ENCODE measurements at places on chromosomes 7 and 10.

DNA sequence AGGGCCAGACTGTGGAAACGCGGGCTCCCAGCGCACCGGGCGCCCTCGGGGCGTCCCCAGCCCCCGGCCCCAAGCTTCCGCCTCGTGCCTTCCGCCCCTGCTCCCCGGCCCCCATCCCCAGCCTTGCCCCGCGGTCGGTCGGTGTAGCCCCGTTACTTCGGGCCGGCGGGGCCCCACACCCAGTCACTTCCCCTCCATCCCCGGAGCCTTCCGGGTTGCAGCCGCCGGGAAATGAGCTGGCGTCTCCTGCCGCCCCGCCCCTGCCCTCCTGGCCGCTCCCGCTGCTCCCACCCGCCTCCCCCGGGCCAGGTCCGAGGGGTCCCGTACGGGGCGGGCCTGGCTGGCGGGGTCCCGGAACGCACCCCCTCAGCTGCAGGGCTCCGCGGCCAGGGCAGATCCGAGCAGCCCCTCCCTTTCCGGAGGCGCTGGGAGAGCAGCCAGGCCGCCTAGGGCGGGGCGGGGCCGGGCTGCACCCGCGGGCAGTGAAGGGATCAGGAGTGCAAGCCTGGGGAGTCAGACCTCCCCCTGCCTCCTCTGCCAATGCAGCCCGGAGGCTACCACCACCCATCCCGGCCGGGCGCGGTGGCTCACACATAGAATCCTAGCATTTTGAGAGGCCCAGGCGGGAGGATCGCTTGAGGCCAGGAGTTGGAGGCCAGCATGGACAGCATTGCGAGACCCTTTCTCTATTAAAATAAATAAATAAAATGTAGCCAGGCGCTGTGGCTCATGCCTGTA lies 709 bp downstream of the ARPC1B start:
- DNase-seq: peak; percentile 41

DNA sequence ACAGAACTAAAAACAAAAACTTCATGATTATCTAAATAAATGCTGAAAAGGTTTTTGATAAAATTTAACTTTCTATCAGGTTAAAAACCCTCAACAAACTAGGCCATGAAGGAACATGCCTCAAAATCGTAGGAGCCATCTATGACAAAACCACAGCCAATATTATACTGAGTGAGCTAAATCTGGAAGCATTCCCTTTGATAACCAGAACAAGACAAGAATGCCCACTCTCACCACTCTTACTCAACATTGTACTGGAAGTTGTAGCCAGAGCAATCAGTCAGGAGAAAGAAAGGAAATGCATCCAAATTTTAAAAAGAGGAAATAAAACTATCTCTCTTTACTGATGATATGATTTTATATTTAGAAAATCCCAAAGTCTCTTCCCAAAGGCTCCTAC lies 228.7 kb downstream of the CHRM2 start:
- no peak for DNase-seq

GRCh38 chr10:28949005-28950004 lies 272.0 kb downstream of the BAMBI start:
- DNase-seq: no peak

DNA sequence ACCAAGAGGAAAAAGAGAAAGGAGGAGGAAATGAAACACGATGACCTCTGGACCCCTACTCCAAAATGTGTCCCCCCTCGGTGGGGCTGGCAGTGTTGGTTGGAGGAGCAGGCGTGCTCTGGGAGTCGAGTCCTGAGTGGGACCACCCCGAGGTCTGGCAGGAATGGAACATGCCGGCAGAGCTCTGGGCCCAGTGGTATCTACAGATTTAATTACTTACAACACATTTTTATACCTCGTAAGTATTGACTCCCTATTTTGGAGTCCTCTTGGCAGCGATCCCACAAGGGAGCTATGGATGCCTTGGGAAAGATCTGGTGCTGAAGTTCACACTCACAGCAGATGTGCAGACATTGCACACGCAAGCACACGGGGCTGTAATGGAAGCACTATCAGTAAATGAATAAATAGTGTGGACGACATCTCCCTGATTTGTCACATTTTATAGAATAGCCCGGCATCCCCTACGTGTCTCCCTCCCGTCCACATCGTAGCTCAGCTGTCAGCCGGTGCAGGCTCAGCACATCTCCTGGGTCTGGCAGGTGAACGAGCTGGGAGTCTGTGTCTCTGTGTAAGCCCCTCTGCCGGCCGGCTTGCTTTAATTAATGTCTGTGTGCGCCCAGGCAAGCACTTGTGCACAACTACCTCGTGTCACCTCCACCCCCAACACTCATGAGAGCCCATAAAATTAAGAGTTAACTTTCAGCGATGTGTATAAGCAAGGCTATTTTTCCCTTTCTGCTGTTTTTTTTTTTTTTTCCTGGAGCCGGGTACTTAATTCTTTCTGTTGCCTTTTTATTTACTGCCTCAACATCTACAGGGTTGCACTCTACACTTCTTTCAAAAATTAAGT lies 603.2 kb downstream of the LRMDA start:
- DNase-seq: no peak

DNA sequence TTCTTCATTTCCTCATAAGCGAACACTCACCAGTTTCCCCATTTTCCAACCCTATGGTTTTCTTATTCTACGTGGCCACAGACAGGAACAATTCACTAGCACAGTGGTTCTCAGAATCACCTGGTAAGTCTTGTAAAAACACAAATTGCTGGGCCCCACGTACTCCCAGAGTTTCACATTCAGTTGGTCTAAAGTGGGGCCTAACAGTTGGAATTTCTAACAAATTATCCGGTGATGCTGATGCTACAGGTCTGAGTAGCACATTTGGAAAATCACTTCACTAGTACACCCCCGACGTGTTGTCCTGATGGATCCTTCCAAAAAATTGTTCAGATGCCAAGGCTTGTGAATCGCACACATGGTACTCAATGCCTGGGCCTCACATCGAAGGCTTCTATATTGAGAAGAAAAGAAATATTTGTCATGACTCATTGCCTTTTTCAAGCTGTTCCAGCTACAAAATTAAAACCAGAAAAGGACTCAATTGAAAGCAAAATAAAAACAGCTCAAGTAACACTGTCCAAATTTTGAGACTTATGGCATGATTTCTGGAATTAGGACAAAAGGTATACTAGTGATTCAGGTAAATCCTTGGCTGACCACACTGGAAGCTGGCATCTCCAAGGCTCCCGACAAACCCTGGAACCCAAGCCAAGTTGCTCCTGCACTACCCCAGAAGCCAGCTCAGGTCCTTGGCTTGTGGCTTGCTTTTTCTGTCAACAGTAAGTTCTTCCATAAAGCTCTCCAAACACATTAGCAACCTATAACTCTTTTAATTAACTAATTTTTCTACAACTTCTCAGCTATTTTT lies 12.9 kb upstream of the VIM start:
- DNase-seq: no peak

DNA sequence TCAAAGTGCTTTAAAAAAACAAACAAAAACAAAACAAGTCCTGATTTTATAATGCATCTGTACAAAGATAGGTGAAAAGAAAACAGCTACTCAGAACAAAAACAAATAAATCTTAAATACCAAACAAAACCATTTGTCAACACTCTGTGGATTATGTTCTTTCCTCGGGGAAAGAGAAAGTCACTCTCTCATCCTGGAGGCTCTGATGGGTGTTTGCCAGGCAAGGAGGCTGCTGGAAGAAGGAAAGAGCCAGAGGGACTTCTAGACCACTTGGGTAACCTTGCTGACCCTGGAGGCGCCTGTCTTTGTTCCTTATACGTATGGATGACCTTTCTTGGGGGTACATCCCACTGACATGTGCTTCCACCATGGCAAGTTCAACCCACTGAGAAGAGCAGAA lies 92.8 kb downstream of the ZRANB1 start:
- no peak for DNase-seq

- no peak for DNase-seq
Measured at GRCh38 chr7:8455426-8455825, 22.0 kb downstream of the NXPH1 start.

GRCh38 chr10:47230482-47230881 lies 69.5 kb upstream of the GDF10 start:
- no peak for DNase-seq

GRCh38 chr7:129626896-129627295 lies 15.4 kb downstream of the NRF1 start:
- DNase-seq: no peak

DNA sequence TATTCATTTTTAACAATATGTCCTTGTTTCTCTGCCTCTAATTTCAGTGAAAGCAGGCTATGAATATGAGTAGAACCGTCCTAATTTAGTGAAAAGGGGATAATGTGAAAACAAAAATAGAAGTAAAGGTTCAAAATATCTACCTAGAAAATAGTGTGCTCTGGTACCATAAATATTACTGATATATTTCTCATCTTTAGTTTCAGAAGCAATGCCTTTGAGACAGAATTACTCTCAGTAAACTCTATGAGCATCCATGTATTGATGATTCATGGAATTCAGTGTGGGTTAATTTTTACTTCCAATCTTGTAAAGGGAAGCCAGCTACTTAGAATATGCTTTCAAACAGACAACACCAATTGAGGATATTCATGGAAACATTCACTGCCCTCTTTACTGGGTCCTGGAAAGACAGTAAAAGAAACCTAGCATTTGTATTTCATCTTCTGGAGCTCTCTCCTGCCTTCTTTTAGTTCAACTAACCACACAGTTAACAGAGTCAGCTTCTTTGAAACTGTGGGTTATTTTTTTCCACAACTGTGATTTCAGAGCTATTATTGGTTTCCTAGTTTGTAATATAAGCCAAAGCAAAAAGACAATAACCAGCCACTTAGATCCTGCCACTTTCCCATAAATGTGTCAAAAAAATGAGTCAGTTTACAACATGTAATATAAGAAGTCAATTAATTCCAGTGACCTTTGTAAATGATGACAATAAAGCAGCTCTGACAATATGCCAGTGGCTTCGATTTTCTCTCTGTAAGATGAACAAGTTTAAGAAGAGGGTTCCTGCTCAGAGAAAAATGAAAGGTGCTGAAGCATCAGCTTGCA lies 1.7 kb downstream of the LRRN3 start:
- no peak for DNase-seq

DNA sequence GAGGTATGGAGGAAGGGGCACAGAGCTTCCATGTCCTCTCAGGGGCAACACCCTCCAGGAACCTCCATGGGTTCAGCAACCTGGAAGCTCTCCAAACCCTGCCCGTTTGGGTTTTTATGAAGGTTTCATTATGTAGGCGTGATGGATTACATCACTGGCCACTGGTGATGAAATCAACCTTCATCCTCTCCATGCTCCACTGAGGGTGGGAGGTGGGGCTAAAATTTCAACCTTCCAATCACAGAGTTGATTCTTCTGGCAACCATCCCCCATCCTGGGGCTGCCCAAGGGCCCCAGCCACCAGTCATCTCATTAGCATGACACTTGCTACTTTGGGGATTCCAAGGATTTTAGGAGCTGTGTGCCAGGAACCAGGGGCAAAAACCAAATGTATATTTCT lies 90.1 kb downstream of the TEX36 start:
- DNase-seq: no peak

DNA sequence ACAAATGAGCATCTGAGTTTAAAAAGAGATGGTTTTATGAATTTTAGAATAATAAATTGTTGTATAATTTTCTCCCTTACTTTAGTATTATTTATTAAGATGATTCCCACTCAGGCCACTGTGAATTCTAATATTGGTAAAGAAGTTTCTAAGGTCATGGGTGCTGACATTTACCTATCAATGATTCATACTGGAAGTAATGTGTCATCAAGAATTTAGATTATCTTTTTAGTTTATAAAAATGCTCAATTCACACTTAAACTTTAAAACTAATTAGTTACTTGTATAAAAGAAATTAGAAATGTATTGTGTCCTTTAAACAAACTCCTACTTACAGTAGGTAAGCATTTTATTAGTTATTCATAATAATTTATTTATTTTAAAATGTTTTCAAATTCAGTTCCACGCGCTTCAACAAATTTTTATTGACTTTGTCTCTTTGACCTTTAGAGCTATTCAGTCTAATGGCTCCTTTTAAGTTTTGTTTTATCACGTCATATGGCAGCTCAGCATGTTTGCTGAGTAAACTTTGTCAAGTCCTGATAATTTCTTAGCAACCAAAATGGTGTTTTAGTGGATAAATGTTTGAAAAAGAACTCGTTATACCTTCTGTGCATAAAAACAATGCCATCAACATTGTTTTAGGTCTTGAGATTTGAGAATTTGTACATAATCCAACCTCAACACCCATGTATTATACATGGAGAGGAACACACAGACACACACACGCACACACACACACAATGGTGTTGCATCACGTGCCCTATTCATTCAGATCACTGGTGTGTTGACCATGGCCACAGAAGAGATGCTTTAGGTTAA lies 15.1 kb upstream of the MRC1 start:
- no peak for DNase-seq

DNA sequence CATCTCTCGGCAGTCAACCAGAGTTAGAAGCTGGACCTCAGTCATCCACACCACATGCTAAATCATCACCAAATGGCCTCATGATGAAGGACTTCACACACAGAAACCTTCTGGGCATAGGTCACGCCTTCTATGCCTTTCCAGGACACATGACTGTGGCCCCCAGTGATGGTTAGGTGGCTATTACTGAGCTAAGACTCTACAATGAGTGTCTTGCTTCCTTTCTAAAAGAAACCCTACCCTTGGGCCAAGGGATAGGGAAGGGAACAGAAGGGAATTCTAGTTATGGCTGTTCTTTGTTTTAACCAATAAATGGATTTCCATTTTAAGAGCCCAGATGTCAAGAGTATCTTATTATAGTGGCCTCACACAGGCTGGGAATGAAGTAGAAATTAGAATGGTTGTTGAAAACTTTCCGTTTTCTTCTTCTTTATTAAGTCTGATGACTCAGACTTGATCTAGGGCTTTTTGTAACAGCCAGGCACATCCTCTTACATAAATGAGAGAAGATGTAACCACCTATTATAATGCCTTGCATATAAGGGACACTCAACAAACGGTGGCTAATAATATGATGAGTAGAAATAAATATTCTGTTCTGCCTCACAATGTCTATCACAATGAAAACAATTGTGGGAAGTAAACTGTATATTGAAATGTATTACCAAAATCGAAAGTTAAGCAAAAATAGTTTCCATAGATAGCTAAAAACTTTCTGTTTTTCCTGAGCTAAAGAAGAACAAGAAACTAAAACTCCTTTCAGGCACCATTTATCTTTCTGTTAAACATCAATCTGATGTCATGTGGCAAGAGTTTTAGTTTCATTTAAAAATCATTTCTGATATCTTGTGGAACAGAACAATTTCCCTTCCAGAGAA lies 62.5 kb upstream of the TOMM7 start:
- DNase-seq: no peak

DNA sequence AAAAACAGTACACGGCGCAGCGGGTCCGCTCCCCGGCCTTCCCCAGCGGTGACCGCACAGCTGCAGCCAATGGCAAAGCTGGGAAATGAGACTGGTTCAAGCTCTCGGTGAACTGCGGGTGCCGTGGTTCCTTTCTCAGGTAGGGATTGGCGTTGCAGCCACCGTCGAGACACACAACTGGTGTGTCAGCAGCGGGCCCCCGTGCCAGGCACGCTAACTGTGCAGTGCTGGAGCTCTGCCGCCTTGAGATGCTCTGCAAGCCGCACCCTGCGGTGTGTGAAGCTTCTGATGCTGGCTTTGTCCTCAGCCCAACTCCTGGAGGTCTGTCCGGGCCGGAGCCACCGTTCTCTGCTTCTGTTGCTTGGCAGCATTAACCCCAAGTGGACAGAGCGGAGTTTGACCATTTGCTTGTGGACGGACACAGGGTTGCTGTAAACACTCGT lies 20.6 kb upstream of the NKX6-2 start:
- DNase-seq: no peak
